Psoas muscle (tissue), 8 donors: ENCODE measurements at places on chromosomes 7 and 10. TPM values are rescaled to one million over a fixed set of nuclear protein-coding genes. Genes with fewer than 3 reads are reported as not detected.

DNA sequence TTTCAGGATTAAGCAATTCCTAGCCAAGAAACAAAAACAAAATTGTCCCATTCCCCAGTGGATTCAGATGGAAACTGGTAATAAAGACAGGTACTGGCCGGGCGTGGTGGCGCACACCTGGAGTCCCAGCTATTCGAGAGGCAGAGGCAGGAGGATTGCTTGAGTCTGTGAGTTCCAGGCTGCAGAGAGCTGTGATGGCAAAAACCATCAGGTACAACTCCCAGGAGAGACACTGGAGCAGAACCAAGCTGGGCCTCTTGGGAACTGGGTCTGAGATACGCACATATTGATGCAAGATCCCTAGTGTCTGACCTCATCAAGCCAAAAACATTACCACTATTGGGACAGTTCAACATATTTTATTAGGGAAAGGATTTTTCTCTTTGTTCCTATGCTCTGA lies 84.0 kb upstream of the ANLN start:
- H3K27me3 ChIP-seq = no peaks in the 10 kb centered on the region
- no peaks in the 10 kb centered on the region for H3K36me3 ChIP-seq
- no peak for DNase-seq
- H3K4me3 ChIP-seq = no peak overlapping the region

- H3K36me3 ChIP-seq = peaks cover 30% of the 10 kb centered on the region
- H3K4me1 ChIP-seq = peaks cover 24% of the 10 kb centered on the region
- no peak for DNase-seq
- no peak within 1 kb of the TSS for H3K4me3 ChIP-seq
Observed at GRCh38 chr10:101843032-101844021, at the start of gene KCNIP2. TSS of gene KCNIP2 (minus strand) at chr10:101843800. CDS start at chr10:101843568, 232 bp downstream.

GRCh38 chr10:33112831-33113455 lies 154.9 kb upstream of the ITGB1 start:
- H3K4me1 ChIP-seq = no peaks in the 10 kb centered on the region
- no peak for DNase-seq
- no peak overlapping the region for H3K4me3 ChIP-seq

ADCYAP1R1 gene
- 0.79 TPM for total RNA-seq

CEP55 gene
- 0.10 TPM for total RNA-seq

GRCh38 chr10:95333997-95334804 lies 43.4 kb upstream of the PDLIM1 start:
- peaks cover 63% of the 10 kb centered on the region for H3K36me3 ChIP-seq
- no peaks in the 10 kb centered on the region for H3K27me3 ChIP-seq
- peak; percentile 67 for DNase-seq
- H3K4me1 ChIP-seq = peaks cover 25% of the 10 kb centered on the region

- H3K4me3 ChIP-seq = no peak overlapping the region
- no peaks in the 10 kb centered on the region for H3K36me3 ChIP-seq
- H3K27ac ChIP-seq = no peak overlapping the region
Observed at GRCh38 chr10:76209135-76209534, 777.7 kb downstream of the LRMDA start.

DNA sequence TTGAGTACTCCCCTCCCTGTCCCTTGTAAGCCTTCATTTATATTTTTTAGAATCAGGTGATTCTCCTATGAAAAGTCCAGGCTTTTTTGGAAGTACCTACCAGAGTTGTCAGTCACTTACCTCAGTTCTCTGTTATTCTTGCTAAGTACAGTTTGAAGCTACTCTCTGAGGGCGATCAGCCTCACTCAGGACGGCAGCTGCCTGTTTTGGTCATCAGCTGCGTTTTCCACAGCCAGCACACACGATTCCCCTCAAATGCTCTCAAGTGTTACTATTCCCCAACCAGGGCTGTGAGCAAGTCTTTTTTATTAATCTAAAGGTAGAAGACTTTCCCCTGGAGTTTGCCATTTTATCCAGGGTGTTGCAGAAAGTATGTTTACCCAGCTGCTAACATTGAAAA lies 328.6 kb downstream of the SUGCT start:
- no peak overlapping the region for H3K4me3 ChIP-seq
- no peak overlapping the region for H3K27ac ChIP-seq
- H3K36me3 ChIP-seq = no peaks in the 10 kb centered on the region
- no peaks in the 10 kb centered on the region for H3K27me3 ChIP-seq
- H3K4me1 ChIP-seq = no peaks in the 10 kb centered on the region

GRCh38 chr10:77587416-77587790 lies 50.2 kb downstream of the KCNMA1 start:
- H3K4me3 ChIP-seq = no peak overlapping the region
- no peaks in the 10 kb centered on the region for H3K27me3 ChIP-seq
- no peaks in the 10 kb centered on the region for H3K36me3 ChIP-seq
- peak overlapping the region; percentile 84 for H3K27ac ChIP-seq
- H3K4me1 ChIP-seq = peaks cover 33% of the 10 kb centered on the region

GRCh38 chr10:30915146-30915545 lies 116.5 kb downstream of the ZNF438 start:
- H3K4me1 ChIP-seq = peaks cover 35% of the 10 kb centered on the region
- no peaks in the 10 kb centered on the region for H3K36me3 ChIP-seq
- no peak overlapping the region for H3K4me3 ChIP-seq
- H3K27me3 ChIP-seq = no peaks in the 10 kb centered on the region
